ENCODE measurements at places on chromosomes 1 and 21. TPM values are rescaled to one million over a fixed set of nuclear protein-coding genes. Genes with fewer than 3 reads are reported as not detected.

NID1 gene
- total RNA-seq = 12.2 TPM

EDN2 gene
- not detected for total RNA-seq

PADI2 gene
- 1.6 TPM for total RNA-seq

GPR25 gene
- not detected for total RNA-seq

AADACL3 gene
- total RNA-seq = not detected

GNG4 gene
- total RNA-seq = 32.2 TPM

INSRR gene
- total RNA-seq = 0.31 TPM

TRIM67 gene
- total RNA-seq = 61.7 TPM

JMJD4 gene
- total RNA-seq = 26.0 TPM

SH2D1B gene
- not detected for total RNA-seq

FLG2 gene
- total RNA-seq = not detected

PRRX1 gene
- total RNA-seq = 2.2 TPM

TSPAN1 gene
- not detected for total RNA-seq

NOTCH2NLA gene
- total RNA-seq = 34.7 TPM

HTR6 gene
- total RNA-seq = 0.31 TPM

LAMB3 gene
- 1.3 TPM for total RNA-seq

DNAJC8 gene
- 41.0 TPM for total RNA-seq

NTMT2 gene
- total RNA-seq = 0.63 TPM

HSPB7 gene
- total RNA-seq = not detected

NCF2 gene
- 0.94 TPM for total RNA-seq

TLCD4 gene
- total RNA-seq = 7.8 TPM

VWA5B1 gene
- total RNA-seq = 0.63 TPM

RXFP4 gene
- not detected for total RNA-seq

MAN1C1 gene
- 14.7 TPM for total RNA-seq

RHBDL2 gene
- not detected for total RNA-seq

FAM78B gene
- 16.3 TPM for total RNA-seq

MAP1LC3C gene
- not detected for total RNA-seq

CERS2 gene
- total RNA-seq = 36.0 TPM

F13B gene
- not detected for total RNA-seq

IGSF9 gene
- total RNA-seq = 10.6 TPM

CD1B gene
- total RNA-seq = not detected

KCNK2 gene
- 66.0 TPM for total RNA-seq

HORMAD1 gene
- total RNA-seq = 0.63 TPM

DDAH1 gene
- total RNA-seq = 45.4 TPM

KIF17 gene
- 5.9 TPM for total RNA-seq

ZFP69B gene
- 23.8 TPM for total RNA-seq

LCE1C gene
- total RNA-seq = not detected

TDRD5 gene
- 1.9 TPM for total RNA-seq

TSPEAR gene
- total RNA-seq = not detected

OR14A16 gene
- total RNA-seq = not detected

NUP210L gene
- total RNA-seq = 0.31 TPM

B3GALT2 gene
- 105 TPM for total RNA-seq

ZMYND12 gene
- 0.63 TPM for total RNA-seq

KCNE2 gene
- not detected for total RNA-seq

LRRC3 gene
- 13.5 TPM for total RNA-seq

C1orf53 gene
- total RNA-seq = 1.3 TPM

IL22RA1 gene
- not detected for total RNA-seq

TLR5 gene
- 0.63 TPM for total RNA-seq

KCNK1 gene
- total RNA-seq = 2.2 TPM

PRKAA2 gene
- 31.3 TPM for total RNA-seq

MAP3K21 gene
- total RNA-seq = 6.6 TPM

UBXN10 gene
- 2.5 TPM for total RNA-seq

NRIP1 gene
- total RNA-seq = 77.9 TPM

KRTAP12-3 gene
- total RNA-seq = not detected

IFI44L gene
- 8.5 TPM for total RNA-seq

BTBD8 gene
- 68.9 TPM for total RNA-seq

TCEA3 gene
- total RNA-seq = 2.2 TPM
